ENCODE measurements at places on chromosomes 12 and 14.

DNA sequence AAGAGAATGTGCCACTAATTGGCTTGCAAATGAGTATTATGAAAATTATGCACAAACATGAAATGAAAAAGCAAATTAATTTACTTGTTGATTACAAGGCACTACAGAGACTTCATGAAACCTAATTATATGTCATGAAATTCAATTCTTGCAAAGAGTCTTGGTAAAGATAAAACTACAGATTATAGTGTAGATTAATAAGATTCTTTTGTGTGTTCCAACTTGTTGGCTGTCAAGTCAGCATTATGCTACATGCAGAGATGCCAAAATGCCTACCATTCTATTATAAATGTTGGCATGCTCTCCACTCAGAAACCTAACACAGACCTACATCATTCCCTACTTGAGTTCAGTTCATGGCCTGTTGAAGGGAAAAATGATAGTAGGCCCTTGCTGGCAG lies 97.2 kb upstream of the KITLG start:
- no peak for DNase-seq

- DNase-seq, result no peak
Observed at GRCh38 chr14:51847489-51847796, 13.0 kb upstream of the GNG2 start.

GRCh38 chr14:78005325-78005724 lies 164.8 kb upstream of the NRXN3 start:
- no peak for DNase-seq

GRCh38 chr12:19031032-19031431 lies 98.5 kb upstream of the PLEKHA5 start:
- no peak for DNase-seq

GRCh38 chr14:69087061-69087461 lies 65.9 kb downstream of the DCAF5 start:
- no peak for DNase-seq

DNA sequence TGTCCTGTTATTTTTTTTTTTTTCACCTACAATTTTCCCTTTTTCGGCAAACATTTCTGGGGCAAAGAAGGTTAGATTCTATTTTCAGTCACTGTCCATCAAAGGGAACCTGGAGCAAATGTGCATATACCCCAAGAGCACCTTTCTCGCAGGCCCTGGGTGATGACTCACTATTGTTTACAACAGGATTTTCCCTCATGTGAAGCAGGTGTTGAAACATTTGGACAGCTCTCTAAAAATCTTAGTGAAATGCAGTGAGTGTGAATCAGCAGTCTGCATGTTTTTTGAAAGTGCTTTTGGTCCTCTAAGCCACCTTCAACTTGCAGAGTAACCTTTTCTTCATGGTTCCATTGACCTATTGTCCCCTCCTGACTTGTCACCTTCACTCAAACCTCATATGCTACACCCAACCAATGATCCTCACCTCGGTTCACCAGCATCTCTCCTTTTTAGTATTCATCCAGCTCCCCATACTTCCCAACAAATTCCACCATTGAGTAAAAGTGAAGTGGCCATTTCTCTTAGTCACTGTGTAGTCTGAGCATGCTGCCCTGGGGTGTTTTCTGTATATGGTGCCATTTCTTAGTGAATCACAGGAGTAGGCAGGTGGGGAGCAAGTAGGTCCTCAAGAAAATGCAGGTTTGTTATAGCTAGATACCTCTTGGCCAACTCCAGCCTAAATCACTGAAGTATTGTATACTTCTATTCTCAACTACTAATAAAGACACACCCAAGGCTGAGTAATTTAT lies 260.2 kb downstream of the BMP4 start:
- no peak for DNase-seq

- no peak for DNase-seq
Observed at GRCh38 chr14:100611811-100612480, 24.7 kb upstream of the BEGAIN start.

- no peak for DNase-seq
Observed at GRCh38 chr14:95831468-95831867, 45.2 kb upstream of the TUNAR start.

DNA sequence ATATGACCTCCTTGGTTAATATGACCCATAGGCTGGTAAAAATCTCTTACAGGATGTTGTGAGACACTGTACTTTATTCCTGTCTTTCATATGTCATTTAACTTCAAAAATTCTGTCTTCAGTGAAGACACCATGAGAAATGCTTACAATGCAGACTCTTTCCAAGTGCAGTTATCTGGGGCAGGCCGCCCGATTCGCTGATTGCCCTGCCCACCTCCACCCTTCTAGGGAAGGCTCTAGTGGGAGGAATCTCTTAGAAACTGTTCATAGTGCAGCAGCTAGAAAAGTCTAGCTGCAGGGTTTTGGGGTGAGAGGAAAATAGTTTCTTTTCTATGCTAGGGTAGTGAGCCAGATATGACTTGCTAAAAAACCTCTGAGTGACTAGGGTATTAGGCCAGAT lies 15.0 kb upstream of the CIPC start:
- no peak for DNase-seq

DNA sequence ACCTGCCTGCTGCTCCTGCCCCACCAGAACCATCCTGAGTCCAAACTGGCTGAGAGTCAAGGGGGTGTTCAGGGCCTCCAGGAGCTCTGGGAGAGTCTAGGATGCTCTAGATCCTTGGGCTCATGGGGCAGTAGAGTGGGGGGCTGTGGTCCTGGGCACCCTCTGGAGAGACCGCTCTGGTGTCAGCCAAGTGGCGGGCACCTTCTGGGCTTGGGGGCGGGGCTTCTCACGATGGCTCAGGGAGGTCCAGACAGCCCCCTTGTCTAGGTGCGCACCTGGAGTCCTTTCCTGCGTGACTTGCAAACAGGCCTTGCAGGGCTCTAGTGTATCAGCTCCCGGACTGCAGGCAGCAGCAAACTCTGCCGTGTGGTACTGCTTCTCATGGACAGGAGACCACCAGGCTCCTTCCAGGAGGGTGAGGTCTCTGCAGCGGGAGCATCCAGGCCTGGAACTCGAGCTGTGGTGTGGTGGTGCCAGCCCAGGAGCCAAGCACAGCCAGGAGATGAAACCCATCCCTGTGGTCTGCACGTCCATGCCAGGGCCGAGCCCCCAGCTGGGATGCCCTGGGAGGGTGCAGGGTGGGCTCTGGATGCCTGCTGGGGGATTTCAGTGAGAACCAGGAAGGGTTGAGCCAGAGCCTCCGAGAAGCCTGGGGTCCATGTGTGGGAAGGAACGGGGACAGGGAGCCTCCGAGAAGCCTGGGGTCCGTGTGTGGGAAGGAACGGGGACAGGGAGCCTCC lies 15.0 kb downstream of the PACS2 start:
- DNase-seq, result no peak

- no peak for DNase-seq
Observed at GRCh38 chr14:22945642-22946041, 11.2 kb downstream of the HAUS4 start.

DNA sequence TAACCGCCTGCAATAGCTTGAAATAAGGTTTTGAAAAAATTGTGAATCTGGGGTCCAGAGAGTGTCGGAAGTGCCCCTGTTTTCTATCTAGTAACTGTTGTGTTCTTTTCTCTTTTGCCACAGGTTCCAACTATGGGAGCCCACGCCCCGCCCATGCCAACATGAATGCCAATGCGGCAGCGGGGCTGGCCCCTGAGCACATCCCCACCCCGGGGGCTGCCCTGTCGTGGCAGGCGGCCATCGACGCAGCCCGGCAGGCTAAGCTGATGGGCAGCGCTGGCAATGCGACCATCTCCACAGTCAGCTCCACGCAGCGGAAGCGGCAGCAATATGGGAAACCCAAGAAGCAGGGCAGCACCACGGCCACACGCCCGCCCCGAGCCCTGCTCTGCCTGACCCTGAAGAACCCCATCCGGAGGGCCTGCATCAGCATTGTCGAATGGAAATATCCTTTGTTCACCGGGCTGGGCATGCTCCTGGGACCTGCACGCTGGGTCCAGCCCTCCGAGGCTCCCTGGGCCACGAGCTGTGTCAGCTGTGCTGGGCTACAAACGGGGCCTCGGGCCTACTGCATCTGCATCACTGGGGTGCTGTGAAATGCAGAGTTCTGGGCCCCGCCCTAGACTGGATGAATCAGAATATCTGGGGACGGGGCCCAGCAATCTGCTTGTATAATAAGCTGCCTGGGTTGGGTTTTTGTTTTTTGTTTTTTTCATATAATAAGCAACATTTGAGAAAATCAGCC lies 62.5 kb downstream of the CACNA1C start:
- DNase-seq, result no peak

DNA sequence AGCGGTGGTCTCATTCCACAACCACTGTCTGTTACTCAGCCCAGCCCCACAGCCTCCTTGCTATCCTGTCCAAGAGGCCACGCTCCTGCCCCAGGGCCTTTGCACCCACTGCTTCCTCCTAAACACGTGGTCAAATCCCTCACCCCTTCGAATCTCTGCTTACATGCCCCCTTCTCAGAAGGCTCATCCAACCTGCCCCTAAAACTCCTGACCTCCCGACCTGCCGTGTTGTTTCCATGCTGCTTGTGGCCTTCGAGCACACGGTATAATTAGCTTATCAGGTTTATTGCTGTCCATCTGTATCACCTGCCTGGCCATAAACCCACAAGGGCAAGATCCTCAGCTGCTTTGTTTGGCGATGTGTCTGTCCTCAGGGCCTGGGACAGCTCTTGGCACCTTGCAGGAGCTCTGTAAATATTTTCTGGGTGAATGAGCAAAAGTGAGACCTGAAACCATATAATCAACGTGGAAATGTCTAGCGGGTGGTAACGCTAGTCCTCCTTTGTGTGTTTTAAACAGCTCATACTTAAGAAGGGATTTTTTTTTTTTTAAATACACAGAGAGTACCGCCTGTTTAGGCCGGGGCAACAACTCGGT lies 36.0 kb downstream of the SCARB1 start:
- no peak for DNase-seq

DNA sequence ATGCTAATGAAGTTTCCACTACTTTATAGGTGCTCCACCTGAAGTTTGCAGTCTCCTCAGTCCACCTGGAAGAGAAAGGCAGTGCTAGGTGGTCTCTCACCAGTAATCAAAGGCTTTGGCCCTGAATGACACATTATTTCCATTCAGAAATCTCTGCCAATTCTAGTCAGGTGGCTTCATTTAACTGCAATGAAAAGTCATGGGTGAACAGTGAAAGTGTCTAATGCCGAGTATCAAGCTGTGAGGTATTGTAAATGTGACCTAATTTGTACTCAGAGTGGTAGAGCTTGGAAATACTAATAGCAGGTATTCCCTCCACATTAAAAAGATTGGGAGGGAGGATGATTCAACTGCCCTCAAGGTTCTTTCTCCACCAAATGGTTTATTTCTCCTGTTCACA lies 220.9 kb upstream of the LRFN5 start:
- no peak for DNase-seq

- no peak for DNase-seq
Observed at GRCh38 chr14:68814539-68815297, 21.9 kb upstream of the ZFP36L1 start.

DNA sequence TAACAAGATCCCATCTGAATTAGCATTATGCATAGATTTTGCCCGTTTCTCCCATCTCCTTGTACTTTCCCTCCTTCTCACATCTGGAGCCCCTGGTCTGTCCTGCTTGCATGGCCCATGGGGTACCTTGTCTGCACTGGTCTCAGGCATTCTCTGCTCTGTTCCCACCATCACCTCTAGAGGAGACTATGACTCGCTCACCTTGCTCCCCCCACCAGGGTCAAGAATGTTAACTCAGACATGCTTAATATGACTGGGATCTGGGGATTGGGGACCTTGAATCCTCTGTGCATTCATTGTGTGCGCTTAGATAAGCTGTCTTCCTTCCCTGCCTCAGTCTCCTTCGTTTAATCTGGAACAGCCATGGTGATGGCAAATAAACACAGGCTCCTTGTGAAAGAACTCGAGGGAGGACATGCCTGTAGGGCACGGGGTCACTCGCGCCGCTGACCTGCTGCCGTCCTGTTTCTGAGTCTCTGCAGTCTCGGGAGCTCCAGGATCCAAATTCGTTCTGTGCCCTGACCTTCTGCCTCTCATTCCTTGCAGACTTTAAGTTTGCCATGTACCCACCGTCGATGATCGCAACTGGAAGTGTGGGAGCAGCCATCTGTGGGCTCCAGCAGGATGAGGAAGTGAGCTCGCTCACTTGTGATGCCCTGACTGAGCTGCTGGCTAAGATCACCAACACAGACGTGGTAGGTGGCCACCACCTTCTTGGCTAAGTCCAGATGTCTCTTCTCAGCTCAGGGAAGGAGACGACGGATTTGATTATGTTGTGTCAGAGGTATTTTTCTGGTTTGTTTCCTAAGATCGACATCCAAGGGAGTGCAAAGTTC lies 15.0 kb downstream of the CCND2 start:
- no peak for DNase-seq

- DNase-seq, result no peak
Observed at GRCh38 chr12:121697093-121697698, 15.4 kb upstream of the TMEM120B start.

DNA sequence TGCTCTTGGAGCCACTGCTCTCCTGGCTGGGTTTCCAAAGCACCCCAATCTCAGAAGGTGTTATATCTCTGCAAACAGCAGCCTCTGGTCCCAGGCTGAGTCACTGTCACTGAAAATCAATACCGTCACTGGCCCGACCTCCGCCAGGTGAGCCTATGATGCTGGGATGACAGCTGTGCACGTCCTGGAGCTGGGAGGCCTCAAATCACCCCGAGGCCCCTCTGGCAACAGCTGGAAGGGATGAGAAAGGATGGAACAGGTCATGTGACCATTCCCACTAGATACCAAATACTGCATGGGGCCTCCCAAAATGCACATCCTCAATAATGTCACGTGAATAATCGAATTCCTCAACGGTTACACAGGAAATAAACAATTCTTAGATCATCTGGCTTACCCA lies 190.8 kb downstream of the TTC7B start:
- DNase-seq, result no peak

GRCh38 chr14:28879573-28879996 lies 113.0 kb downstream of the FOXG1 start:
- DNase-seq, result no peak

GRCh38 chr12:106132175-106133135 lies 6.3 kb downstream of the NUAK1 start:
- no peak for DNase-seq

- DNase-seq, result no peak
Observed at GRCh38 chr12:122228092-122228491, 2.2 kb upstream of the DIABLO start.

GRCh38 chr12:25800101-25800500 lies 158.4 kb upstream of the RASSF8 start:
- no peak for DNase-seq

GRCh38 chr12:4763549-4763948 lies 43.3 kb downstream of the GALNT8 start:
- DNase-seq, result no peak

GRCh38 chr14:57748279-57748678 lies 117.6 kb downstream of the SLC35F4 start:
- no peak for DNase-seq

GRCh38 chr14:52067873-52068614 lies 815 bp downstream of the NID2 start:
- no peak for DNase-seq

GRCh38 chr14:74836251-74836960 lies 39.5 kb downstream of the PROX2 start:
- no peak for DNase-seq

- no peak for DNase-seq
Observed at GRCh38 chr12:92396647-92397252, 251.1 kb upstream of the BTG1 start.

- no peak for DNase-seq
Observed at GRCh38 chr14:70415788-70416187, 1.1 kb downstream of the SYNJ2BP start.
